Colonic mucosa (tissue), 4 donors: ENCODE measurements at places on chromosomes 13 and 19. TPM values are rescaled to one million over a fixed set of nuclear protein-coding genes. Genes with fewer than 3 reads are reported as not detected.

The BRSK1 gene
- 2.3 TPM for total RNA-seq

The ZNF345 gene
- total RNA-seq, result 2.9 TPM

The HSPH1 gene
- total RNA-seq, result 57.3 TPM

- no peaks in the 10 kb centered on the region for H3K36me3 ChIP-seq
- H3K27me3 ChIP-seq, result no peaks in the 10 kb centered on the region
- H3K27ac ChIP-seq, result no peak overlapping the region
- no peaks in the 10 kb centered on the region for H3K4me1 ChIP-seq
- H3K4me3 ChIP-seq, result peak overlapping the region; percentile 19
These were observed 7.2 kb upstream of the ZNF606 start for GRCh38 chr19:58009666-58010301.

DNA sequence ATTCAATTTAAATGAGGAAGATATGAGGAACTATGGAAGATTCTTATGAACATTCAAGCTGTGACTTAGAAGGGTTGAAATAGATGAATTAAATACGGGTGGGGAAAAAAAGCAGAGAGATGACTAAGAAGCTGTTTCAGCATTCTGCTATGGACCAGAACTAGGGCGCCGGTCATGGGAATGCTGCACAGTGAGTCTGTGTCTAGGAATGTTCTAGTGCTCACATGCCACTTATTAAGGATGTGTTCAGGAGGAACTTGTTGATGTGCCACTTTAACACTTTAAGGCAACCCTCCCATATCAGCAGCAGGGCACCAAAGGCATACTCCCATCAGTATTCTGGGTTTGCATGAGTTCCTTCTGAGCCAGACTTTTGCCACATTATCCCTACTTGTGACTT is 152.1 kb downstream of the POSTN start:
- H3K27ac ChIP-seq, result no peak overlapping the region
- no peak overlapping the region for H3K4me3 ChIP-seq
- DNase-seq, result no peak
- H3K4me1 ChIP-seq, result no peaks in the 10 kb centered on the region

DNA sequence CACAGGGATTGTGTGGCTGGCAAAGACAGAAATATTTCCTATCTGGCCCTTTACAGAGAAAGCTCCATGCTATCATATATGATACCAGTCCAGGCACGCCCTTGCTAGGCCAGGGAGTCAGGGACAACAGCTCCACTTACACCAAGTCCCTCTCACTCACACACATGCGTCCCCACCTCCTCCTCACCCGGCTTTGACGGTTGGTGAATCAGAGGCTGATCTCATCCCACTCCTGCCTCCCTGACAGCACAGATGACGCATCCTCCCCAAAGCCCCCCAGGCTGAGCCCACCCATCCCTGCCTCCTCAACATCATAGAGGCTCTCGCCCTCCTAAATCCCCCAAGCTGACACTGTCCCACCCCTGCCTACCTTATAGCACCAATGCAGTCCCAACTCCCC is 62.7 kb downstream of the F2RL3 start:
- H3K36me3 ChIP-seq, result no peaks in the 10 kb centered on the region
- no peak overlapping the region for H3K4me3 ChIP-seq
- H3K27me3 ChIP-seq, result no peaks in the 10 kb centered on the region
- DNase-seq, result no peak

The TNFSF9 gene
- total RNA-seq, result 0.79 TPM

DNA sequence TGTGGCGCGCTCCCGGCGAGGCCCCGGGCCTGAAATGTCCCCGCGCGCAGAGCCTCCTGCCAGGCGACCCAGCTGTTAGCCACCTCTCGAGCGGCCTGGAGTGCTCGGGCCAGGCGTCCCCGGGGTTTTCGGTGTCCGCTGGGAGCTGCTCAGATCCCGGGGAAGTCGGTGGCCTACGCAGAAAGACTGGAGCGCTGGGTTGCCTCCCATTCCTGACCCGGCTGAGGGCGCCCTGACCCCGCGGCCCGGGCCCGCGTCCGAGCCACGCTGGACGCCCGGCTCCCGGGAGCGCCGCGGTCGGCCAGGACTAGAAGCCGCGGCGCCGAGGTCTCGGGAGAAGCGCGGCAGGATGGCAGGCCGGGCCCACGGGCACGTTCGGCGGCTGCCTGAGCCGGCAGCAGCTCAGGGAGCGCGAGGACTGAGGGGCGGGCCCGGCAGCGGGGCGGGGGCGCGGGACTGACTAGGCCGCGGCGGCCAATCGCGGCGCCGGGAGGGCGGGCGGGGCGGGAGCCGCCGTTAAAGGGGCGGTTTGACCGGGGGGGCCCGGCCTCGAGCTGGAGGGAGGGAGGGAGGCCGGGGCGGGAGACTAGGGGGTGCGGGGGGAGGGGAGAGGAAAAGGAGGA is 1.3 kb upstream of the ZIC2 start:
- no peaks in the 10 kb centered on the region for H3K36me3 ChIP-seq
- H3K4me3 ChIP-seq, result peak overlapping the region; percentile 52
- peaks cover 10% of the 10 kb centered on the region for H3K4me1 ChIP-seq
- H3K27me3 ChIP-seq, result peaks cover 94% of the 10 kb centered on the region
- H3K27ac ChIP-seq, result no peak overlapping the region

- no peaks in the 10 kb centered on the region for H3K27me3 ChIP-seq
- DNase-seq, result peak; percentile 56
- no peaks in the 10 kb centered on the region for H3K36me3 ChIP-seq
- peaks cover 23% of the 10 kb centered on the region for H3K4me1 ChIP-seq
- peak overlapping the region; percentile 76 for H3K27ac ChIP-seq
These were observed 4.8 kb downstream of the STK24 start for GRCh38 chr13:98571955-98572662.

The NLRP5 gene
- not detected for total RNA-seq

- no peaks in the 10 kb centered on the region for H3K27me3 ChIP-seq
- no peak overlapping the region for H3K4me3 ChIP-seq
- no peak for DNase-seq
- H3K27ac ChIP-seq, result no peak overlapping the region
- no peaks in the 10 kb centered on the region for H3K4me1 ChIP-seq
These were observed 14.3 kb downstream of the PTH2 start for GRCh38 chr19:49408816-49409440.

- no peaks in the 10 kb centered on the region for H3K36me3 ChIP-seq
- no peak overlapping the region for H3K27ac ChIP-seq
- H3K27me3 ChIP-seq, result no peaks in the 10 kb centered on the region
These were observed 18.5 kb upstream of the FAM216B start for GRCh38 chr13:42762917-42763316.

- DNase-seq, result peak; percentile 86
- no peaks in the 10 kb centered on the region for H3K4me1 ChIP-seq
- peaks cover 2% of the 10 kb centered on the region for H3K36me3 ChIP-seq
These were observed at the start of gene SLC25A23 for GRCh38 chr19:6459262-6460098. Gene SLC25A23 (minus strand): TSS chr19:6459792. CDS start chr19:6459628, 164 bp downstream.

DNA sequence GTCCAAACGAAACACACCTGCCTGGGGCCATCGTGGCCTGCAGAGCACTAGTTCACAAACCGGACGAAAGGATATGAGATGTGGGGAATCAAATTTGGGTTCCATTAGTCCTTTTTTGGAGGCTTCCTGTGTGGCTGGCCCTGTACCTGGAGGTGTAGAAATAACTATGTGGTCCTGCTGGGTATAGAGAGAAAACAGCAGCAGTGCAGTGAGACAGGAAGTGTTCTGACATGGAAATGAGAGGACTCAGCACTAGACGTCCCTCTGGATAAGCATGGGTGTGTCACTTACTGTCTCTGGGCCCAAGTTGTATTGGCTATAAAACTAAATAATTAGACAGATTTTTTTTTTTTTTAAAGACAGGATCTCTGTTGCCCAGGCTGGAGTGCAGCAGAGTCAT is 12.3 kb downstream of the KDELR1 start:
- peak; percentile 26 for DNase-seq
- no peaks in the 10 kb centered on the region for H3K4me1 ChIP-seq
- H3K4me3 ChIP-seq, result no peak overlapping the region
- peaks cover 5% of the 10 kb centered on the region for H3K36me3 ChIP-seq

- H3K36me3 ChIP-seq, result no peaks in the 10 kb centered on the region
- H3K4me1 ChIP-seq, result no peaks in the 10 kb centered on the region
- H3K27ac ChIP-seq, result no peak overlapping the region
- no peaks in the 10 kb centered on the region for H3K27me3 ChIP-seq
- peak overlapping the region; percentile 34 for H3K4me3 ChIP-seq
- DNase-seq, result no peak
These were observed 8.7 kb downstream of the NAPSA start for GRCh38 chr19:50356691-50357177.

DNA sequence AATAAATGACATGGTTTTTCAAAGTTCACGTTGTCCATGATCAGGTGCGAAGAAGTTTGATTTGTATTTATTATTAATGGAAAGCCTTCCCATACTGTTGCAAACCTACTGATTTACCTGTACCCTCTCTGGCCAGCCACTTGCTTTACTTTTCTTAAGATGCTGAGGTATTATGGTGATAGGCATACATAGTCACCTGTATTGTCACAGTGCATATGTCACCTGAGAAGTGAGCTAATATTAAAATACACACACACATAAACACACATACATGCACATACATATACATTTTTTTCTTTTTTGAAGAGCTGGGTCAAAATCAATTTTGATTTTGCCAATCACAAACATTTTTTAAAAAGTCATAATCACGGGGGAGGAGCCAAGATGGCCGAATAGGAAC is 72.1 kb downstream of the RNASEH2B start:
- H3K4me3 ChIP-seq, result no peak overlapping the region
- H3K36me3 ChIP-seq, result no peaks in the 10 kb centered on the region
- H3K27ac ChIP-seq, result no peak overlapping the region
- H3K4me1 ChIP-seq, result no peaks in the 10 kb centered on the region
- no peak for DNase-seq

The PRR22 gene
- total RNA-seq, result 5.7 TPM

GRCh38 chr19:6712692-6713670 is 7.5 kb downstream of the C3 start:
- no peak for DNase-seq
- no peaks in the 10 kb centered on the region for H3K4me1 ChIP-seq
- H3K27me3 ChIP-seq, result no peaks in the 10 kb centered on the region
- no peaks in the 10 kb centered on the region for H3K36me3 ChIP-seq
- no peak overlapping the region for H3K4me3 ChIP-seq

The KL gene
- 0.57 TPM for total RNA-seq

DNA sequence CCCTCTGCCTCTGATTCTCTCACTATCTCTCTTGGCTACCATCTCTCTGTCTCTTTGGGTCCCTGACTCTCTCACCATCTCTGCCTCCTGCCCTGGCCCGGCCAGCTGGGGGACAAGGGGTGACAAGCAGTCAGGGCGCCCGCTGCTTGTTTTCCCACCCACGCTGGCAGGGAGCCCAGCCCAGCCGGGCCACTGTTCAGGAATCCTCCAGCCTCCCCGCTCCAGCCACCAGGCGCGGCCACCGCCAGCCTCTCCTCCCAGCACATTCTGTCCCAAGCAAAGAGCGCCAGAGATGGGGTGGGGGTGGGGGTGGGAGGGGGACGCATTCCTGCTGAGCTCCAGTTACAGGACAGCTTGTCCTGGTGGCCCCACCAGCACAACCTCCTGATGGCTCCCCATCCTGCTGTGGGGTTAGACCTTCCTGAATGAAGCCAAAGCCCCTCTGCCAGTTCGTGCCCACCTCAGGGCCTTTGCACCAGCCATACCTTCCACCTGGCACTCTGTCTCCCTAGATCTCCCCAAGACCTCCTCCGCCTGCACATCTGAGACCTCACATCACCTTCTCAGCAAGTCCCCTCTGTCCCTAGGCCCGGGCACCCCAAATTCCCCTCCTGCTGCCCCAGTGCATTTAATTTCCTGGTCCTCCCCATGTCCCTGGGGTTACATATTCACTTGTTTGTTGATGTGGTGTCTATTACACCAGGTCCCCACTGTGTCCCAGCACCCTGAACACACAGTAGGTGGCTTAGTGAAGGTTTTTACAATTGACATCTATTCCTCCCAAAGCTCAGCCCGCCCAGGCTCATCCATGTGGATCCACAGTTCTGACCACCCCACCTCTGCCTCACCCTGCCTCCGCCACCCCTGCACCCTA is 12.5 kb downstream of the ARRDC2 start:
- no peak overlapping the region for H3K4me3 ChIP-seq
- no peaks in the 10 kb centered on the region for H3K27me3 ChIP-seq
- H3K36me3 ChIP-seq, result no peaks in the 10 kb centered on the region
- peak overlapping the region; percentile 43 for H3K27ac ChIP-seq
- peak; percentile 69 for DNase-seq

- no peaks in the 10 kb centered on the region for H3K4me1 ChIP-seq
- H3K36me3 ChIP-seq, result no peaks in the 10 kb centered on the region
- no peak overlapping the region for H3K4me3 ChIP-seq
- H3K27me3 ChIP-seq, result no peaks in the 10 kb centered on the region
- DNase-seq, result no peak
- no peak overlapping the region for H3K27ac ChIP-seq
These were observed 132.5 kb downstream of the NALCN start for GRCh38 chr13:101283782-101284181.

- no peaks in the 10 kb centered on the region for H3K36me3 ChIP-seq
- H3K4me1 ChIP-seq, result no peaks in the 10 kb centered on the region
- H3K27ac ChIP-seq, result no peak overlapping the region
- DNase-seq, result no peak
- H3K4me3 ChIP-seq, result no peak overlapping the region
These were observed 70.5 kb downstream of the IRS2 start for GRCh38 chr13:109715902-109716301.

The CAB39L gene
- total RNA-seq, result 14.5 TPM

The ZNF543 gene
- total RNA-seq, result 3.2 TPM

DNA sequence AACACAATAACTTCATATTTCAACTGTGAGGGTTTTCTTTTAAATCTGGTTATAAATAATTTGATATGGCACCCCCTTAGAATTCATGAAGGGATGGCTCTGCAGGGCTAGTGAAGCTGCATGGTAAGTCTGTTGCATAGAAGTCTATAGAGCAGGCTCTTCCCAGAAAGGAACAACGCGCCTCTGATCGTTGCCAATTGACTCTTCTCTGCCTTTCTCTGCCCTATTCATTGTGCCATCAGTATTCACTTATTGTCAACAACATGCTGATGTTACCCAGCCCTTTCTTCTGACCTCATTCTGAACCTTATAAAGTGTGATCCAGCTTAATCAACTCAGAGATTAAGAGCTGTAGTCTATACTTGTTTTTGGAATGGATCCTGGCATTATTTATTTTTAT is 16.3 kb upstream of the DCT start:
- H3K4me3 ChIP-seq, result no peak overlapping the region
- no peaks in the 10 kb centered on the region for H3K27me3 ChIP-seq
- no peaks in the 10 kb centered on the region for H3K4me1 ChIP-seq
- no peak for DNase-seq

- H3K27me3 ChIP-seq, result no peaks in the 10 kb centered on the region
- H3K36me3 ChIP-seq, result no peaks in the 10 kb centered on the region
- H3K4me1 ChIP-seq, result peaks cover 9% of the 10 kb centered on the region
- no peak overlapping the region for H3K27ac ChIP-seq
- no peak overlapping the region for H3K4me3 ChIP-seq
These were observed 50.5 kb downstream of the SOX1 start for GRCh38 chr13:112117258-112117954.

- no peak overlapping the region for H3K4me3 ChIP-seq
- no peaks in the 10 kb centered on the region for H3K4me1 ChIP-seq
- H3K36me3 ChIP-seq, result no peaks in the 10 kb centered on the region
- no peaks in the 10 kb centered on the region for H3K27me3 ChIP-seq
- no peak overlapping the region for H3K27ac ChIP-seq
These were observed 139.1 kb downstream of the ZNF675 start for GRCh38 chr19:23547816-23548430.

DNA sequence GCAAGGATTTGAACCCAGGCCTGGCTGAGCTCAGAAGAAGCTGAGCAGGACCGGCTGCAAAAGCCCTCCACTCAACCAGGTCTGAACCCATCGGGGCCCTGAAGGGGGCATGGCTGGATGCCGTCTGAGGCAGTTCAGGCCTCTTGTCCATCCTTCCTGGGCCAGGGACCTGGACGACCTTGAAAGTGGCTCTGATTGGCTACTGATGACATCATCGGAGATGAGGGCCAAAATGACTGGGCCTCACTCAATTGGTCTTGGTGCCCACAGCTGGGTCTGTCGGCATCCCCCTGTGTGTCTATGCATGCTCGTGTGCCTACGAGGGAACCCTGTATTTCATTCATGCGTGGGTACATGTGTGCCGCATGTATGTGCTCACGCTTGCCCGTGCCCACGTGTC is 71.8 kb downstream of the PTPRS start:
- H3K4me3 ChIP-seq, result no peak overlapping the region
- DNase-seq, result no peak
- H3K36me3 ChIP-seq, result no peaks in the 10 kb centered on the region
- H3K27ac ChIP-seq, result no peak overlapping the region
